ENCODE measurements at places on chromosomes 11 and 22.

DNA sequence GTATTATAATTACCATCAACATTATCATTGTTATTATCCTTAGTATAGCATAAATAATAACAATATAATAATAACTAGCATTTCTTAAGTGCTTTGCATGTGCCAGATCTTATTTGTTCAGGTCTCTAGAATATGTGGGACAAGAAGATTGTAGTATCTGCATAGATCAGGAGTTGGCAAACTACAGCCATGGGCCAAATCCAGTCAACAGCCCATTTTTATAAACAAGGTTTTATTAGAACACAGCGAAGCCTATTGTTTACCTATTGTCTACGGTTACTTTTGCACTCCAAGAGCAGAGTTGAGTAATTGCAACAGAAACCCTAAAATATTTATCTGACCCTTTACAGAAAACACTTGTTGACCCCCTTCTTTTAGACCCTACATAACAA lies 81.4 kb downstream of the SLC1A2 start:
- no peak for DNase-seq

- DNase-seq, result peak; percentile 69
These were observed 19.4 kb downstream of the TEAD1 start for GRCh38 chr11:12693479-12694182.

DNA sequence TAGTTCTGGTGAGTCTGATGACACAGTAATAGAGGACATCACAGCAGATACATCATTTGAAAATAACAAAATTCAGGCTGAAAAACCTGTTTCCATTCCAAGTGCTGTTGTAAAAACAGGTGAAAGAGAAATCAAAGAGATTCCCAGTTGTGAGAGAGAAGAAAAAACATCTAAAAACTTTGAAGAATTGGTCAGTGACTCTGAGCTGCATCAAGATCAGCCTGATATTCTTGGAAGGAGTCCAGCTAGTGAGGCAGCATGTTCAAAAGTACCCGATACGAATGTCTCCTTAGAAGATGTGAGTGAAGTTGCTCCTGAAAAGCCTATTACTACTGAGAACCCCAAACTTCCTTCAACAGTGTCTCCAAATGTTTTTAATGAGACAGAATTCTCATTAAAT lies 38.7 kb downstream of the RTN3 start:
- no peak for DNase-seq

- DNase-seq, result no peak
These were observed 8.5 kb downstream of the SIDT2 start for GRCh38 chr11:117187007-117187406.

- DNase-seq, result no peak
These were observed 51.9 kb upstream of the KCNQ1OT1 start for GRCh38 chr11:2751523-2752203.

GRCh38 chr11:2467695-2468055 lies 22.9 kb downstream of the KCNQ1 start:
- DNase-seq, result no peak

GRCh38 chr22:21915624-21916308 lies 36.9 kb downstream of the PPM1F start:
- DNase-seq, result no peak

GRCh38 chr11:40129266-40129665 lies 1330.2 kb downstream of the LRRC4C start:
- peak; percentile 32 for DNase-seq

- no peak for DNase-seq
These were observed 2.6 kb upstream of the P2RY2 start for GRCh38 chr11:73215191-73216134.

- DNase-seq, result peak; percentile 32
These were observed 17.9 kb downstream of the RTN3 start for GRCh38 chr11:63698976-63699733.

GRCh38 chr11:43706631-43707030 lies 26.1 kb downstream of the HSD17B12 start:
- DNase-seq, result no peak

- no peak for DNase-seq
These were observed 39.1 kb upstream of the SHISAL1 start for GRCh38 chr22:44351685-44352377.

DNA sequence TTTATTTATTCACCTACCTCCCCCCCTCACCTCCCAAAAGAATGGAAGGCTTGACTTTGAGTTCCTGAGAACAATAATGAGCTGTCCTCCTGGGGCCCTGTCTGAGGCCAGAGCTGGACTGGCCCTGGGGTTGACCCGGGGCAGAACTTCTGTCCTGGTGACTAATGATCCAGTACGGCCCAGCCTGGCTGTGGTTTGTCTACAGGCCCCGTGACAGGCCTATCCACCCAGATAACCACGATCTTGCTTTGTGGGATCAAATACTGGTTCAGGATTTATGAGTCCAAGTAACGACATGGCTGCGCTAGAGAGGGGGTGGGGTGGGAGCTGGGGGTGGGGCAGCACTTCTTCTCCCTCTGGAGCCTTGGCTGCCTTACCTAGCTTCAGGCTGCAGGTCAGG lies 81.5 kb downstream of the WT1 start:
- DNase-seq, result no peak

DNA sequence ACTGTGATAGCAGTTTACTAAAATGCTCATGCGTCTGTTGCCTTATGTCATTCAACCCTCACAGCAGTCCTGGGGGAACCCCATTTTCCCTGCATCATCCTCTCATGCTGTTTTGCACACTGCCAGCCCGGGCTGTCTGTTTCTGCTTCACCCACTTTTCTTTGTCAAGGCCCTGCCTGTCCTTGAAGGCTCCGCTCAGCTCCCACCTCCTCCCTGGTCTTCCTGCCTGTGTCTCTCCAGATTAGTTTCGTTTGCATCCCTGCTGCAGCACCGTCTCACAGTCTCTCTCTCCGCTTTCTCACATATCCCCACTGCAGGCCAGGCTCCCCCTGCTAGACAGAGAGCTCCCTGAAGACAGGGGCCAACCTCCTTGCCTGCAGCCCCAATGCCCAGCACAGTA lies 29.9 kb downstream of the SERPINH1 start:
- no peak for DNase-seq

DNA sequence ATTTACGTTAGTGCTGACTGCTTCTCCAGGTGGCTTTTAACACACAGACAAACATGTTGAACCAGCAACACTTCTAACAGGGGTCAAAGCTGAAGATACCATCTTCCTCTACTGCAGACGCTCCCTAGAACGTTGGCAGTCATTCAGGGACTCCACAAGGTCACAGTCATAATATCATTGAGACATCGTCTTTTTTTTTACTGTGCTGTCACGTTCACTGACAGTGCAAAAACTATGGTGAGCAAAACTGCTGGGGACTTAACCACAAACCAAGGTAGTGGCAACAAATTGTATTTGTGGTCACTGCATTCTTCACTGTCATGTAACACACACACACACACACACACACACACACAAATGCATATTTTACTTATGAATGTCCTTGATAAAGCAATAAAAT lies 244.9 kb downstream of the CASP12 start:
- peak; percentile 4 for DNase-seq
